NCI-H345 (cell line): ENCODE measurements at places on chromosomes 11 and 22.

DNA sequence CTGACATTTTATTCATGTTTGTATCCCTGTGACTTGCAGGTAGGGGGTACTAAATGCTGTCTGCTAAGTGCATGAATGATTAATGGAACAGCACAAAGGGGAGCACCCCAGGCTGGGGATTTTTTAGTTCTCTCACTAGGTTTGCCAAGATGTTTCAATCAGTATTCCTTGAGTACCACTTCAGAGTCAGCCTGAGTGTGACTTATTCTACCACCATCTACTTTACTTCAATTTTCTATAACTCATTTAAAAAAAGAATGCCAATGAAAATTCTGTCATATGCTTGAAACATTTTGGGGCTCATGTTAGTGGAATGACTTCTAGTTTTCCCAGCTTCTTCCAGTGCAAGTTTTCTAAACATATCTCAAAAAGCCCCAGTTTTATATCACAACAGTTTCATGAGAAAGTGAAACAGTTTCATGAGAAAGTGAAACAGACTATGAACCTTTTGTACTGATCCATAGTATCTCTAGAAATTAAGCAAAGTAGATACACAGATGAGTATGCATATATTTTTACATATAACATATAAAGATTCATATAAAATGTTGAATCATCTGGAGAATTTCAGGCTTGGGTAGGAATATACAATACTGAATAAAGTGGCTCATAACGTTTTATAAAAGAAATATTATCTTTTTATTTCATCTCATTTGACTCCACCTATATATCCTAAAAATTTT is 252.4 kb downstream of the GRM5 start:
- DNase-seq: no peak

- DNase-seq: peak; percentile 4
Measured at GRCh38 chr11:134207538-134208239, 16.1 kb downstream of the NCAPD3 start.

DNA sequence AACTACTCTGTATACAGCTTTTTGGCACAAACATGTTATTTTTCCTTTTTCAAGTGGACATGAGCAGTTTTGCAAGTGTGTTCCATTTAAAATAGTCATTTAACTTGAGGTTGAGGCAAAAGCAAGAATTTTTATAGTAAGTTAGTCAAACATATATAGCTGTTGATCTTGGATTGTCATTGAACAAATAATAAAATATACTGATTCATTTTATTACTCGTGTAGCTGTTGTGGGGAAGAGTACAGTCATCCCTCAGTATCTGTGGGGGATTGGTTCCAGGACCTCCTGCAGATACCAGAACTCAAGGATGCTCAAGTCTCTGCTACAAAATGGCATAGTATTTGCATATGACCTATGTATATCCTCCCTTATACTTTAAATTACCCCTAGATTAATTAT is 45.3 kb downstream of the EXT2 start:
- DNase-seq: no peak

GRCh38 chr11:23727794-23728193 is 769.1 kb upstream of the LUZP2 start:
- no peak for DNase-seq
